ENCODE measurements at places on chromosomes 5 and 9. TPM values are rescaled to one million over a fixed set of nuclear protein-coding genes. Genes with fewer than 3 reads are reported as not detected.

ALDOB gene
- total RNA-seq = 852 TPM

STPG3 gene
- total RNA-seq = not detected

ELOVL7 gene
- 34.3 TPM for total RNA-seq

AFAP1L1 gene
- 5.0 TPM for total RNA-seq

CDC20B gene
- not detected for total RNA-seq

ANKRD18A gene
- 6.7 TPM for total RNA-seq

EDIL3 gene
- 18.2 TPM for total RNA-seq

FYB1 gene
- 184 TPM for total RNA-seq

SLC25A2 gene
- 4.0 TPM for total RNA-seq

TMC1 gene
- not detected for total RNA-seq

CARTPT gene
- total RNA-seq = not detected

LCN10 gene
- total RNA-seq = 1.1 TPM

HOMER1 gene
- total RNA-seq = 23.1 TPM

FOXD4L3 gene
- not detected for total RNA-seq

CEL gene
- total RNA-seq = 9.1 TPM

CCDC187 gene
- 1.0 TPM for total RNA-seq

SPATA6L gene
- 19.0 TPM for total RNA-seq

OGN gene
- 3.3 TPM for total RNA-seq

SLC6A19 gene
- total RNA-seq = 9.9 TPM

IGFBPL1 gene
- total RNA-seq = 1.2 TPM

PDLIM4 gene
- 4.6 TPM for total RNA-seq

FBP1 gene
- 56.1 TPM for total RNA-seq

ENG gene
- total RNA-seq = 7.0 TPM

FBN2 gene
- 0.76 TPM for total RNA-seq

NPM1 gene
- total RNA-seq = 167 TPM

PRDM9 gene
- not detected for total RNA-seq

Measured in Peyer's patch (tissue), 4 donors.